Spleen (tissue), 13 donors: ENCODE measurements at places on chromosomes 11 and 22.

DNA sequence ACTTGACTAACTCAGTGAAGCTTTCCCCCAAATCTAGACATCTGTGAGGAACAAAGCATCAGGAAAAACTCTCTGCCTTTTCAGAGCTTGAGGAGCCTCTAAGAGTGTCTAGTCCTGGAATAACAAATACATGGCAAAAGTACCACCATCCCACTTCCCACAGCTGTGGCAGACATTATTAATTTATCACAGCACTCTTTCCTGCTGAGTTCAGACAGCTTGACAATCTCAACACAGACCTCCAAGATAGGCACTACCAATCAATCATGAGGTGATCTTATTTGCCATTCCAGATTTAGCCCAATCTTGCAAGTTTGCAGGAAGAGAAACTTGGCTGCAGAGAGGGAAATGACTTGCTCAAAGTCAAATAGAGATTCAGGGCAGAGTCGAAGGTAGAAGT is 202.8 kb downstream of the MN1 start:
- no peak for DNase-seq

- no peak for DNase-seq
Observed at GRCh38 chr11:124123622-124124021, 8.4 kb downstream of the VWA5A start.

DNA sequence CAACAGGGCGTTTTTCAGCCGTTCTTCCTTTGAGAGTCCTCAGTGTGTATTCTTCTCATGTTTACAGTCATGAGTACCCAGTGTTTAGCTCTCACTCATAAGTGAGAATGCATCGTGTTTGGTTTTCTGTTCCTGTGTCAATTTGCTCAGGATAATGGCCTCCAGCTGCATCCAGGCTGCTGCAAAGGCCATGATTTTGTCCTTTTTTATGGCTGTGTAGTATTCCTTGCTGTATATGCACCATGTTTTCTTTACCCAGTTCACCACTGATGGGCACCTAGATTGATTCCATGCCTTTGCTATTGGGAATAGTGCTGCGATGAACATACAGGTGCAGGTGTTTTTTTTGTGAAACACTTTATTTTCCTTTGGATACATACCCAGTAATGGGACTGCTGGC is 23.5 kb downstream of the B3GAT1 start:
- no peak for DNase-seq

- DNase-seq: no peak
Observed at GRCh38 chr11:76625472-76626186, 44.9 kb downstream of the LRRC32 start.

DNA sequence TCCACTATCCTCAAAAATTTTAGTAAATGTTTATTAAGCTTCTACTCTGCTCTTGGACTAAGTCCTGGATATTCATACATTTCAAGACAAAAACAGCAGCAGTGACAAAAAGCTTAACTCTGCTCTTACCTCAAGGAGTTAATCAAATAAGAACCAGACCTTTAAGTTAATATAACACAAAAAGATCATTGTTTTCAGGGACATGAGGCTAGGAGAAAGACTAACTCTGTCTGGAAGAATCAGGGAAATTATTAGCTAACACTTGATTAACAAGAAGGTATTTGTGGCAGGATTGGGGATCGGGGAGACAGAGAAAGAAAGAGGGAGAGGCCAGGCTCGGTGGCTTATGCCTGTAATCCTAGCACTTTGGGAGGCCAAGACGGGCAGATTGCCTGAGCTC is 74.4 kb downstream of the PPP2R1B start:
- DNase-seq: no peak

DNA sequence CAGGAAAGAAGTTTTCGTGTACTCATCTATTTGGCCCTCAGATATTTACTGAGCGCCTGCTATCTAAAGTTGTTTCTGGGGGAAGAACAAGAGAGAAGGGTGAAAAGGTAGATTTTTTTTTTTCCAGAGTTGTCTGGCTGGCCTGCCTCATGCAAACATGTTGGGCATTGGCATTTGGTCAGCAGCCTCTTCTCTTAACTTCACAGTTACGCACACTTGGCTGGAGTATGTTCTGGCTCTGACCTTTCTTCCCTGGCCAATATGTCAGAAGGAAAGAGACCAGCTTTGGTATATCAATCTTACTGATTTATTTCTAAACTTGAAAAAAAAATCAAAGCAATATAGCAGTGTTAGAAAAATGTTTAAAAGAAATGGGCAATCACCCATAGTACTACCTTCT is 54.2 kb upstream of the GRAMD1B start:
- DNase-seq: no peak

DNA sequence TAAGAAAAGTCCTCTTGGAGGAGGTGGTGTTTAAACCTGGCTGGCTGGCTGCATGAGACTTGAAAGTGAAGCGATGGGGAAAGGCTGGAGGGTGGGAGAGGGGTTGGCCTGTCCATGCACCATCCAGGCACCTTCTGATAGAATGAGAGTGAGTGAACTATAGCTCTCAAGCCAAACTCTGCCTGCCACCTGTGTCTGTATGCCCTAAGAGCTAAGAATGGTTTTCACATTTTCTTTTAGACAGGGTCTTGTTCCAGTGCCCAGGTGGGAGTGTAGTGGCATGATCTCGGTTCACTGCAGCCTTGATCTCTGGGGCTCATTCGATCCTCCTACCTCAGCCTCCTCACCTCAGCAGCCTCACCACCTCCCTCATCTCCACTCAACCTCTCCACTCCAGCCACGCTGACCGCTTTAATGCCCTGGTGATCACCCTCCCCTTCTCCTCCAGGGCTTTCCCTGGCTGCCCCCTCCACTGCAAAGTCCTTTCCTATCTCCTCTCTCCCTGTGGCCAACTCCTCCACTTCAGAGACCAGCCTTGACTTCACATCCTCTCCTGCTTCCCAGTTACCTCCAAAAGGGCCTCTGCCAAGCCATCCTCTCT is 38.3 kb upstream of the DKK3 start:
- DNase-seq: no peak

DNA sequence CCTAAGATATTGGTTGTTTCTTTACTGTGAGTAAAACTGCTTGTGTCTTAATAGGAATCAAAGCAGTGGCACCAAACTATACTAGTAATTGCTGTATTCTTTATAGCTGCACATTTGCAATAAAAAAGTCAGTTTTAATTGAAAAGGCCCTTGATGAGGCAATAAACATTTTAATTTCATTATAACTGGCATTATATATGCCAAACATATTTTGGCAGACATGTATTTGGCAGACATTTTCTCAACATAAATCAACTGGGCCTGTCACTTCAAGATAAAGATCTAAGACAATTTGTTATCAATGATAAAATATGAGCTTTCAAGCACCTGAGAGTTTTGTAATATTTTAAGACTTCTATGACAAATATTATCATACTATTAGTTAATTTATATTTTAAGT is 245.7 kb downstream of the SBF2 start:
- no peak for DNase-seq

GRCh38 chr11:72189455-72190250 is 2.3 kb upstream of the FOLR1 start:
- no peak for DNase-seq

GRCh38 chr11:76201056-76201455 is 5.2 kb downstream of the WNT11 start:
- no peak for DNase-seq

DNA sequence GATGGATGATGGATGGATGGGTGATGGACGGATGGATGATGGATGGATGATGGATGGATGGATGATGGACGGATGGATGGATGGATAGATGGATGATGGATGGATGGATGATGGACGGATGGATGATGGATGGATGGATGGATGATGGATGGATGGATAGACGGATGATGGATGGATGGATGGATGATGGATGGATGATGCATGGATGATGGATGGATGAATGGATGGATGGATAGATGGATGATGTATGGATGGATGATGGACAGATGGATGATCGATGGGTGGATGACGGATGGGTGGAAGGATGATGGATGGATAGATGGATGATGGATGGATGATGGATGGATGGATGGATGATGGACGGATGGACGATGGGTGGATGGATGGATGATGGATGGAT is 21.1 kb downstream of the KCTD17 start:
- DNase-seq: no peak

DNA sequence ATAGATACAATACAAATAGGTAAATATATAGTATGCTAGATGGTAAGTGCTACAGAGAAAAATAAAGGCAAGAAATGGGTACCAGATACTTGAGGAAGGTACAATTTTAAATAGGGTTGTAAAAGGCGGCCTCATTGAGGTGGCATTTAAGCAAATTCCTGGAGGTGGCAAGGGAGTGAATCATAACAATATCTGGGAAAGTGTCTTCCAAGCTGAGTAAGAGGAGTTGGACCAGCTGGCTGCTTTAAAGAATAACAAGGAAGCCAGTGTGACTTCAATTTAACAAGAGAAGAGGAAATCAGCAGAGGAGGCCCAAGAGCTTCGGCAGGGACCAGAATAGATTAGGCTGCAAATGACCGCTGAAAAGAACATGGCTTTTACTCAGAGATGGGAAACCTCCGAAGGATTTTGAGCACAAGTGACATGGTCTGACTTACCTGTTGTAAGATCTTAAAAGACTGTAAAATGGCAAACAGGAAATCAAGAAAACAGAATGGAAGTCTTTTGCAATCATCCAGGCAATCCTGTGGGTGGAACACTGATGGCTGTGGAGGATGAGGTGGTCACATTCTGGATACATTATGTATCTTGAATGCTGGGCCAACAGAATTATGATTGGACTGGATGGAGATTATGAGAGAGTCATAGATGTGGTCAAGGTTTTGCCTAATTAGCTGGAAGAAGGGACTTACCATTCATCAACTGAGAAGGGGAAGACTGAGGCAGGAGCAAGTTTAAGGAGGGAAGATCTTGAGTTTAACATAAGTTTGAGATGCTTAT is 77.2 kb downstream of the RDX start:
- DNase-seq: no peak

DNA sequence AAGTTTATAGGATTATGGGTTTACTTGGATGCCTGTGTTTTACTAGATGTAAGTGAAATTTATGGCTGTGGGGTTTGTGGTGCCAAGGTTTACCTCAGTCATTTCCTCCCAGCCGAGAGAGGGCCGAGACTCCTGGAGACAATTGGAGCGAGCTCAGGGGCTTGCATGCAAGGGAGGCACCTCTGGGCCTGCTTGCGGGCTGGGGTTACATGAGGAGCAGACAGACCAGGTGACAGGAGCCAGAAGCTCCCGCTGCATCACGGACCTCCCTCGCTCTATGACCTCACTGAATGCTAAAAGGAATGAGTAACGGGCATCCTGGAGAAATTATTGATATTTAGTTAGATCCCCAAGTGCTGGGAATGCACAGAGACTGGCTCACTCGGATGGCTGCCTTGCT is 275.2 kb upstream of the KIRREL3 start:
- no peak for DNase-seq

GRCh38 chr11:65764434-65764833 is 16.3 kb downstream of the AP5B1 start:
- DNase-seq: no peak

DNA sequence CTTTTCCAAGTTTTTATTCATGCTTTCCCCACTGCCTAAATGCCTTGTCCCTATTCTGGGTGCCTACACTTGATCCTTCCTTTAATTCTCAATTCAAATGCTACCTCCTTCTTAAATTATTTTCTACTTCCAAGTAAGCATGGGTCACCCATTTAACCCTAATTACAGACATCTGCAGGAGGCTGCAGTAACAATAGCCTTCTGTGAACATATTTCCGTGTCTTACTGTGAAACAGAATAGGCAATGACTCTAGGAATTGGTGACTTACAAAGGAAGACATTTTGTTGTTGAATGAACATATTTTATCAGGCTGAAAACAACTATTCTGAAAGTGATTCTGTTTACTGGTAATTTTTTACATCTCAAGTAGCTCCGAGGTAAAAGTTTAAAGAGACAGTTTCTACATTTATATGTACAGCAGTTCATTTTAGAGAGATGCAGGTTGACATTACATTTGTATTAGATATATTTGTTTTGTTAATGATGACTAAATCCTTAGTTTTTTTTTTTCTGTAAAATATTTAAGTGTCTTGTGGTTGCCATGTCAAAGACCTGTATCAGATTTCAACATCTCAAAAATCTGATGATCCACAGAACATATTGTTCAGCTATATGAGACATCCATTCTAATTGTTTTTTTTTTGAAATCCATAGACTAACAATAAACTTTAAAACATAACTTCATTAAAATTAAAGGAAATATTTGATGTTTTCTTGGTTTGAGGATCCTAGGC is 316.8 kb downstream of the CASP12 start:
- DNase-seq: no peak

- DNase-seq: no peak
Observed at GRCh38 chr11:119589001-119589400, 140.0 kb downstream of the NECTIN1 start.

GRCh38 chr11:67538306-67538705 is 15.1 kb upstream of the CABP2 start:
- no peak for DNase-seq

GRCh38 chr11:80443177-80443576 is 1002.3 kb upstream of the TENM4 start:
- no peak for DNase-seq
